ENCODE measurements at places on chromosomes 16 and 17.

GRCh38 chr17:64219571-64219970 is 43.5 kb downstream of the TEX2 start:
- no peak for DNase-seq

GRCh38 chr16:2147378-2147777 is 1.0 kb upstream of the RAB26 start:
- DNase-seq: no peak

DNA sequence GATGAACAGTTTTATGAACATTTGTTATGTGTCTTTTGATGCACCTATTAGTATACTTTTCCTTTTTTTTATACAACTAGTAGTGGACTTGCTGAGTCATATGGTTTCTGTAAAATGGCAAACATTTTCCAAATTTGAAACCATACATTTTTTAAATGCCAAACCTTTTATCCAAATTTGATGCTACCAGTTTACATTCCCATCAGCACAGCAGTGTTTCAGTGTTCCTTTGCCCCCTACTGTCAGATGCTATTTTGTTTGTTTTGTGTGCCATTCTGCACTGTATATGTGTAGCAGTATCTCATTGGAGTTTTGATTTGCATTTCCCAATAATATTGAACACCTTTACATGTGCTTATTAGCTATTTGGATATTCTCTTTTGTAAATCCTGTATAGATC is 219.4 kb downstream of the TANC2 start:
- DNase-seq: no peak

GRCh38 chr17:45651145-45651709 is 132.9 kb upstream of the CRHR1 start:
- no peak for DNase-seq

DNA sequence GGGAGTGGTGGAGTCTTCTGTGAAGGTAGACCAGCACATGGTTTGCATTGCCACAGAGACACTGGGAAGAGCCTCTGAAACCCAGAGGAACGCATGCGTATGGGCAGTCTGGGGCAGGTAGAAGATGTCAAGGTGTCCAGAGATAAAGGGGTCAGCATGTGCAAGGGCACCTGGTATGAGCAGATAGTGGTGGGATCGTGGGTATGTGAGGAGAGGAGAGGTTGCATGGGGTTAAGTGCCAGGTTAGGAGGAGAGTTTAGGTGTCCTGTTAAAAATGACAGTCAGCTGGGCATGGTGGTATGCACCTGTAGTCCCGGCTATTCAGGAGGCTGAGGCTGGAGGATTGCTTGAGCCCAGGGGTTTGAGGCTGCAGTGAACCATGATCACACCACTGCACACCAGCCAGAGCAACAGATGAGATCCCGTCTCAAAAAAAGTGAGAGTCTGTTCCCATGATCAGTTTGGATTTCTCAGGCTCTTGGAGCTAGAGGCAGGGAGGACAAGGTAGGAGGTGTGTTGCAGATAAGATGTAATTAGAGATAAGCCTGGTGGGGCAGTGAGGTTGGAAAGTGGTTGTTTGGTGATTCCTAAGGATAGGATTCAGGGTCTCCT is 3.0 kb downstream of the PYCARD start:
- DNase-seq: no peak

- no peak for DNase-seq
Measured at GRCh38 chr17:8188263-8188839, 1.6 kb downstream of the BORCS6 start.

- DNase-seq: no peak
Measured at GRCh38 chr17:82287013-82287867, 13.7 kb upstream of the CSNK1D start.

GRCh38 chr16:88686439-88687253 is at the start of gene SNAI3:
TSS of gene SNAI3 (minus strand) at chr16:88686507. CDS start at chr16:88686406, 101 bp downstream.
- DNase-seq: peak; percentile 72

- DNase-seq: no peak
Measured at GRCh38 chr17:82931699-82932517, 92.1 kb upstream of the ZNF750 start.

DNA sequence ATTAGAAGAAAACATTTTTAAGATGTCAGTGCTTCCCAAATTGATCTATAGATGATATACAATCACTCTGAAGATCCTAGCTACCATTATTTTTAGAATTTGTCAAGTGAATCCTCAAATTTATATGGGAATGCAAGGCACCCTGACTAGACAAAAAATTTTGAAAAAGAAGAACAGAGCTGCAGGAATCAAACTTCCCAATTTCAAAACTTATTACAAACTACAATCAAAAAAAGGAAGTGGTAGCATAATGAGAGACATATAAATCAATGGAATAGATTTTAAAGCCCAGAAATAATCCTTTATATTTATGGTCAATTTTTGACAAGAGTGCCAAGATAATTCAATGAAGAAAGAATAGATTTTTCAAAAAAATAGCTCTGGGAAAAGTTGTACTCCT is 198.3 kb upstream of the KCNJ16 start:
- no peak for DNase-seq

DNA sequence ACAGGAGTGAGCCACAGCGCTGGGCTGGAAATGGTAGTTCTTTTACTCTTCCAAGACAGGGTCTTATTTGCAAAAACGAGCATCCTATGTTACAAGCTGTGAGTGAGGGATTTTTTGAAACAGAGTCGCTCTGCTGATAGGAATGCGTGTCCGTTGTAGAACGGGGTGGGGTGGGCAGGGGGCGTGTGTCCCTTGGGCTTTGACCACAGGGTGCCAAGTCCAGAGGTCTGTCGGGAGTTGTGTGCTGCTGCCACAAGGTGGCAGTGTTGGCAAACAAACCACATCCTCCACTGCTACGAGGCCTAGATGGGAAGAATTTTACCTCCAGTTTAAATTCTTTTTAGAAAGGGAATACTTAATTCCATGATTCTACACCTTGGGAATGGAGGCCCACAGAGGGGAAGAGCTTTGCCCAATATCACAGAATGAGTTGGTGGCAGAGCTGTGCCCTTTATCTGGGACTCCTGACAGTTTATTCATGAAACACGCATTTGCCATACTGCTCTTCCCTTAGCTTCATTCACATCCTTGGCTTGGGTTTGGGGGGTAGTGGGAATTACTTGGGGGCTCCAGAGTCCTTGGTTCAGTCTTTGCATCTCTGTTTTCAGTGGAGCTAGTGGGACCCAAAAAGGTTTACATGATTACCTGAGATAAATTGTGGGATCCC is 30.6 kb upstream of the ETV4 start:
- DNase-seq: peak; percentile 79

GRCh38 chr17:66655861-66656260 is 179.1 kb upstream of the CACNG5 start:
- peak; percentile 33 for DNase-seq

DNA sequence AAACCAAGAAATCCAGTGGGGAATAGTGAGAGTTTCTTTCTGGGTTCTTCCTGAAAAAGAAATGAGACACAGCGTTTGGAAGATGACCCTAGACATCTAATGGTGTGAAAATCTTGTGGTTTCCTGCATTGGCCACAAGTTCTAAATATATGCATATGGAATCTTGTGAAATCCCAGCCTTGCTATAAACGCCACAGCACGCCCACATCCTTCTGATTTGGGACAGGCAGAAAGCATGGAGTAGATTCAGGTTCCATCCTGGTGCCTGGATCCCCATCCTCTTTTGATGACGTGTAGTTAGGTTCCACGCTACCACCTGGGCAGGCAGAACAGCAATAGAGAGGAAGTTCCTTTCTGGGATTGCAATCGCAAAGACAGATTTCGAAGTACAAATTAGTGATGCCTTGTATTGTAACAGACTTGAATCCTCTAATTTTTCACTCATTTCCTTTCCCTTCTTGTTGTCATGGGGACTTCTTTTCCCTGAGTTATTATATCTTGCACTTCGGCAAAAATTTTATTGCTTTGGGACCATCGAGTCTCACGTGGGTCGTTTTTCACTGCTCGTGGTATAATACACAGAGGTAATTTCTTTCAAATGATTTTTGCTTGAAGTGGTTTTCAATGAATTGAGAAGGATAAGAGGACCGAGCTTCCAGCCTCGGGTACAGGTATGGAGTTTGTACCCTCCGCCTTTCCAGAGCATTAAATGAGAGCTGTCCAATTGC is 37.6 kb downstream of the HS3ST4 start:
- DNase-seq: no peak

GRCh38 chr17:51914577-51914976 is 243.9 kb downstream of the CA10 start:
- DNase-seq: peak; percentile 14

Measured in kidney tubule cell (primary cell).